ENCODE measurements at places on chromosomes 11 and 22.

DNA sequence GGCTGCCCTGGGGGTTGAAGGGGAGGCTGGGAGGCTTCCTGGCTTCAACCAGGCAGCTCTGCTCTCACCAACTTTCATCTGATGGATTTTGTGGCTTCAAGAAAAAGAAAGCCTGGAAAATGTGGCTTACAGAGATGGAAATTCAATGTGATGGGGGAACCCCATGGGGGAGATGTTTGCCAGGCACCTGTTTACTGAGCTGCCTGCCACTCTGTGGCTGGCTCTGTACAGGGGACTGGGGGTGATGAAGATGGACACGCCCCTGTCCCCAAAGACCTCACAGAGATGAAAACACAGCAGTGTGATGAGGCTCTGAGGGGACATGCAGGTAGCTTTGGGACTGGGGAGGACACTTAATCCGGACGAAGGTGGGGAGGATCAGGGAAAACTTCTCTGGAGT, 10.1 kb downstream of the TMEM258 start:
- DNase-seq = no peak

DNA sequence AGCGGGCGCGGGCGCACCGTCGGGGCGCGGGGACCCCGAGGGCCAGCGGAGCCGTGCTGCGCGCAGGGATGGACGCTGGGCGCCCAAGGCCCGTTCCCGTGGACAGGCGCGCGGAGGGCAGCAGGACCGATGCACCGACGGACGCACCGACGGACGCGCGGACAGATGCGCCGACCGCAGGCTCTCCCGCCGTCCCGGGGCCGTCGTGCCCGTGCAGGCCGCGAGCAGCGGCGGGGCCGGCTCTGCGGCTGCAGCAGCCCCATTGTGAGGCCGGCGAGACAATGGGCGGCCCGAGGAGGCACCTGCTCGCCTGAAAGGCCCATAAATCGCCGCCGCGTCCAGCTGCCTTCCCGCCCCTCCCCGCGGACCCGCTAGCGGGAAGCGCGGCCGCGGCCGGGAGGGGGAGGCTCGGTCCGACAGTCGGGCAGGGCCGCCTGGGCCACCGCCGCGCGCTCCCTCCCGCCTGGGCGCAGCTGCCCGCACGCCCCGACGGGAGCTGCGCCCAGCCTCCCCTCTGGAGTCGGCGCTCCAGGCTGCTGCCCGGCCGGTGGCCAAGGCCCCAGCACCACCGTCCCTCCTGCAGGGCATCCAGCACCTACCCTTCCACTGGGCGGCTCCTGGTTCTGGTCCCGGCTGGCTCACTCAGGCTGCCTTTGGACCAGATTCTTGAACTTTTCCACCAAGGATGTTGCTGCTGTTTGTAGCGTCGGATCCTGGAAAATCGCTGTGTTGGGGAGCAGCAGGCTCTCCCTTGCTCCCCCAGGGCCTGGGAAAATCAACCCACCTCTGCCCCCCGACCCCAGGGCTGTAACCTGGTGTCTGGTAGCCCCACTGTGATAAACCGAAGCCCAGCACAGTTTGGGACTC, 15.8 kb downstream of the CDKN1C start:
- DNase-seq = no peak

GRCh38 chr22:32810555-32811133, 9.1 kb downstream of the TIMP3 start:
- DNase-seq = no peak

DNA sequence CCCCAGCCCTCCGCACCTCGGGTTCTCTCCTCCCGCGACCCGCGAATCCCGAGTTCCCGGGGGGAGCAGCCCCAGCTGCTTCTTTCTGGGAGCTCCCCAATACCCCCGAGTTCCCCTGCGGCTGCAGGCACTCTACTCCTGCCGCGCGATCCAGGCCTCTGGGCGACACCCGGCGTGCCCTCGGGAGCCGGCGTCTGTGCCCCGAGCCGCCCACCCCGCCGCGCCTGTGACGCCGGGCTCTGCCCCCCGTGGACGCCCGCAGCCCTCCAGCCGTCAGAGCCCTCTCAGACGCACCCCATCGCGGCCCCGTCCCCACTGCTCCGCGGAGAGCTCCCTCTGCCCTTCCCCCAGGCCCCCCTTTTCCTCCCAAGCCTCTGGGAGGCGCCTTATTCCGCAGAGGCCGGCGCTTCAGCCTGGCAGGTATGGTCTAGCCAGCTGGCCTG, 422 bp downstream of the GLB1L2 start:
- DNase-seq = no peak

DNA sequence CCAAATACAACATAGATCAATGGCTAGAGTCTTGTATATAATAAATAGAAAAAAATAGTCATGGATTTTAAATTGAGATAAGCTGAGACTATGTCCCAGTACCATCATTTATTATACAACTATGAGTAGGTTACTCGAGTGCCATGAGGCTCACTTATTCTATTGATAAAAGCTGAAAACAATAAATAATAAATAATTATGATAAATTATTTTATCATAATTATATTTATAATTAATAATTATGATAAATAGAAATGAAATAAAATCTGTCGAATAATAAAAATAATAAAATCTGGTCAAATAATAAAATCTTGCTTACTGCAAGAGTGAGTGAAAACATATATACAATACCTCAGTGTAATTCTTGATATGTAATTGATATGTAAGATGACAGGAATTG, 801.4 kb downstream of the FAM181B start:
- no peak for DNase-seq

DNA sequence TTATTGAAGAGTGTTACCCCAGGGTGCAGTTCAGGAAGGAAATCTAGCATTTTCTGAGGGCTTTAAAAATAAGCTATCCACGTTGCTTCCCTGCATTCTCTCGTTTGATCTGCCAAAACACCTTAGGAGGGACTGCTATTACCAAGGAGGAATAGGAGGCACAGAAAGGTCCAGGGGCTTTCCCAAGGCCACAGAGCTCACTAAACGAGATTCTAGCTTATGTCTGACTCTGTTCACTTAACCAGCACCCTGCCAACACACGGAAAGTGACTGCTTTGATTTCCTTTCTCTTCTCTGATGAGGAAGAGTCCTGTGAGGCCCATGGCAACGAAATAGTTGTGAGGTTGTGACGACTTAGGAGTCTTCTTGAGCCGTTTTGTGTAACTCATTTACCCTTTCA, 3.4 kb upstream of the PTPN5 start:
- no peak for DNase-seq

DNA sequence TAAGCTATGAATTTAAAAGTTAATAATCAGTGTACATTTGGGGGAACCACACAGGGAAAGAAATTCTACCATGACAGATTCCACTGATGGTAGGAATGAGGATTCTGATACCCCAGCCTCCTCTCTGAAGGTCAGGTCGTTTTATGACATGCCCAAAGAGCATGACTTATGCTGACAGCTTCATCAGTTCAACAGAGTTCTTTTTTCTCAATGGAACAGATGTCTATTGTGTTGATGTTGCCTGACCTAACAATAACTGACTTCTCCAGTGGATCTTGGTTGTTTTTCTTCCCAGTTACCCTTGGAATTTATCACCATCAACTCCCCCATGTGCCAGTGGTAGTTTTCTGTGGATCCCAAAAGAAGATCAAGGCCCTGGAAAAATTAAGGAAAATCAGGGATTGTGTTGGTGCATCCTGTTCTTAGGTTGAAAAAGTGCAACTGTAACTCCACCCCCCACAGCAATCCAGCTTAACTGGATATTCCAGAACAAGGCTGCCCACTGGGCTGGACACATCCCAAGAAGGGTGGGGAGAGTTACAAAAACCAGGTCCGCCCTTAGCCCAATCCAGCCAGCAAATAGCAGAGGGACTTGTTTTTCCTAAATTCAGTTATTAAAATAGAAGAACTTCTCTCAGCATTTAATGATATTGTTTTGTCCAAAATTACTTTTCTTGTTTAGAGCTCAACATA, 31.5 kb upstream of the CAT start:
- no peak for DNase-seq

DNA sequence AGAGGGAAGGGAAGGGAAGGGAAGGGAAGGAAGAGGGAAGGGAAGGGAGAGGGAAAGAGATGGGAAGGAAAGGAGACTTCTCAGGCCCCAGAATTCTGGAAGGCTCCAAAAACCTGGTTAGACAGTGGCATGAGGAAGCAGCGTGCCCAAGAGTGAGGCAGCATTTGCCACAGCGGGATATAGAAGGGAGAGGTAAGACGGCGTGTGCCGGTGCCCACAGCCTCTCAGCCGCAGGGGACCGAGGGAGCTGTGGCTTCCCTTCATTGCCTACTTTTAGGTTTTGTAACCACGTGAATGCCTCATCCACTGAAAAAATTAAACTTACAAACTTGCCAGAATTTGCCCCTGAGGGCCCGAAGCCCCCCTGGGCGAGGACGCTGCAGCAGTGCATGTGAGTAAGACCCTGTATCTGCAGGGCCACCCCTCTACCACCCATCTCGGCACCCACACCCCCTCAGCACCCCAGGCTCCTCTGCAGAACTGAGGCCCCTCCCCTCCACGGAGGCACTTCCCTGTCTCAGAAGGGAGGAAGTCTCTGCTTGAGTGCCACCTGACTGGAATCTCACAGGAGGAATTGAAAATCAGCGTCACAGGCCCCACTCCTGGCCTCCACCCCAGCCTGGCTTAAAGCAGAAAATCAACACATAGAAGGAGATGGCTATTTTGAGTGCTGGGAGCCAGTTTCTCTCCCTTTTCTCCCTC, 58.1 kb downstream of the LINC01488 start:
- DNase-seq = no peak

DNA sequence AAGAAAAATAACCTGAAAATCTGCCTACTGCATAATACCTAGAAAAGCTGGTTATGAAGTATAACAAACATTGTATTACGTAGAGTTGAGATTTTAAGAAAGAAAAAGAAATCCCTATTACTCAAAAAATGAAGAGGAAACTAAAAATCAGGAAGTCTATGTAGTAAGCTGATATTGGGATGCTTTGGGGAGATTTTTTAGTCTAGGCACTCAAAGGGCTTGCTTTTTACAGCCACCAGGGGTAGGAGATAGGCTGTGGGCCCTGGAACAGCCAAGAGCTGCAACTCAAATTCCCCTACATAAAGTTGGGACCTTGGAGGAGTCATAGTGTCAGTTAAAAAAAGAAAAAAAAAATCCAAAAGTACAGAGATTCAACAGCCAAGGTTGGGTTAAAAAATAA, 90.4 kb downstream of the RELT start:
- no peak for DNase-seq

- no peak for DNase-seq
Observed at GRCh38 chr11:114166897-114167323, 107.4 kb downstream of the ZBTB16 start.

Measured in activated T-cell treated with anti-CD3 and anti-CD28 coated beads for 1 hour (primary cell).